ENCODE measurements at places on chromosomes 12 and 14.

- no peak for DNase-seq
Measured at GRCh38 chr12:12508612-12509011, 54.1 kb downstream of the DUSP16 start.

DNA sequence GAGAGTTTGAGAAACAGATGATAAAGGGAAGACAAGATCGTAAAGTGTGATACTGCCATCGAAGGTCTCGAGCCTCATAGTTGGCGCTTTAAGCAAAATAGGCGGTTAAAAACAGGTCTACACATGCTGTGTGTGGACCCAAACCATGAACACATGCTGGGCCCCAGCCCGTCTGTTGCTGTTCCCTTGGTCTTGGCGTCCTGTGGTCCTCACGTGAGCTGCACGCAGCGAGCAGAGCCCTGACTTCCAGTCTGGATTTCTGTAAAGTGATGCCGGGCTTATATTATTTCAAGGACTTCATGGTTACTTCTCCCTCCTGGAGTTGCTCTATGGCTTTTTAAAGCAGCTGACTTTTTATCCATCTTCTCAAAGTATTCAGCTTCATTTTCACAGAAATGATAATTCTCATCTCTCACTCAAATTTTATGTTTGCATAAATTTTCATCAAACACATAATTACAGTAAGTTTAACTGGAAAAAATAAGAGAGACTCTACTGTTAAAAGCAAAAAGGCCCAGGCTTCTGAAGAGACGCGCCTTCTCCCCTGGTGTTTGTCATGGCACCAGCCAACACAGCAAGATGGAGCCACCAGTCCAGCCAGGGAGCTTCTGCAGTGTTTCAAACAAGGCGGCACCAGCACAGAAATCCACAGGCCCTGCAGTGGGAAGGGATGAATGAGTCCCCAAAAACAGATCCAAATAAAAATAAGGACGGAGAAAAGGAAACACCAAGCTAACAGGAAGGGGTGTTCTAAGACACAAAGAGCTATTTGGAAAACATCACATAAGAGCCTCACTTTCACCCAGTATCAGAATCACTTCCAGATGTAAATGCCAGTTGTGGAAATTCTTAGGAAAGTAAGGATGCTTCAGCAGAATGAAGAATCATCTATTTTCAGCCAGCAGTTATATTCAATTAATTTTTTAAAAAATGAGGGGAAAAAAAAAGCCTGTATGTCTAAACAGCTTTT lies 24.9 kb downstream of the SFSWAP start:
- no peak for DNase-seq

DNA sequence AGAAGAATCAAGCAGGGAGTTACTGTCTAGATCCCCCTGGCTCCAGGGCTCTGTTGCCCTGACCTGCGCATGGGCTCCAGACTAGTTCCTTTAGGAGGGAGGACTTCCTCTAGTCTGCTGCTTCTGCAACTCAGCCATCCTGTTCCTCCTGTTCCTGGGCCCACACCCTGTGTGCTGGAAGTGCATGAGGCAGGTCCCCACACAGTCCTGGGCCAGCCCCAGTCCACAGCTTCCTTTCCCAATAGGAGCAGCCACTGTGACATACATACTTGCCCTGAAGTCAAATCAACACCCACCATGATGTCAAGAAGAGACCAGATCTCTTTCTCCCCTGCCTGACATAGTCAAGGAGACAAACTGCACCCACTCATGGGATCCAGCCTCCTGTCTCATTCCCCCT lies 1.3 kb downstream of the SDR9C7 start:
- no peak for DNase-seq

- DNase-seq: no peak
Measured at GRCh38 chr12:117030187-117030900, 68.9 kb downstream of the TESC start.

DNA sequence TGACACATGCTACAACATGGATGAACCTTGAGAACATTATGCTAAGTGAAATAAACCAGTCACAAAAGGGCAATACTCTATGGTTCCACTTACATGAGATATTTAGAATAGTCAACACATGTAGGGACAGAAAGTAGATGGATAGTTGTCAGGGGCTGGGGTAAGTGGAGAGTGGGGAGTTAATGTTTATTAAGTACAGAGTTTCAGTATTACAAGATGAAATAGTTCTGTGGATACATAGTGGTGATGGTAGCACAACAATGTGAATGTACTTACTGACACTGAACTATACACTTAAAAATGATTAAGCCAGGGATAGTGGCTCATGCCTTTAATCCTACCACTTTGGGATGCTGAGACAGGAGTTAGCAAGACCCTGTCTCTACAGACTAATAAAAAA lies 8.7 kb downstream of the NUP107 start:
- no peak for DNase-seq

GRCh38 chr12:84641940-84642545 lies 270.6 kb downstream of the SLC6A15 start:
- DNase-seq: no peak

GRCh38 chr14:41548666-41549065 lies 58.0 kb upstream of the LRFN5 start:
- no peak for DNase-seq

GRCh38 chr12:105036937-105037649 lies 47.2 kb downstream of the ALDH1L2 start:
- no peak for DNase-seq

GRCh38 chr14:56118611-56119181 lies 485 bp downstream of the PELI2 start:
- DNase-seq: peak; percentile 14

Data from stimulated activated CD4-positive, alpha-beta T cell treated with anti-CD3 and anti-CD28 coated beads, Interleukin-4, amount 100 ng/mL, for 24 hours (primary cell).